MM.1S (cell line): ENCODE measurements at places on chromosomes 3 and 15.

DNA sequence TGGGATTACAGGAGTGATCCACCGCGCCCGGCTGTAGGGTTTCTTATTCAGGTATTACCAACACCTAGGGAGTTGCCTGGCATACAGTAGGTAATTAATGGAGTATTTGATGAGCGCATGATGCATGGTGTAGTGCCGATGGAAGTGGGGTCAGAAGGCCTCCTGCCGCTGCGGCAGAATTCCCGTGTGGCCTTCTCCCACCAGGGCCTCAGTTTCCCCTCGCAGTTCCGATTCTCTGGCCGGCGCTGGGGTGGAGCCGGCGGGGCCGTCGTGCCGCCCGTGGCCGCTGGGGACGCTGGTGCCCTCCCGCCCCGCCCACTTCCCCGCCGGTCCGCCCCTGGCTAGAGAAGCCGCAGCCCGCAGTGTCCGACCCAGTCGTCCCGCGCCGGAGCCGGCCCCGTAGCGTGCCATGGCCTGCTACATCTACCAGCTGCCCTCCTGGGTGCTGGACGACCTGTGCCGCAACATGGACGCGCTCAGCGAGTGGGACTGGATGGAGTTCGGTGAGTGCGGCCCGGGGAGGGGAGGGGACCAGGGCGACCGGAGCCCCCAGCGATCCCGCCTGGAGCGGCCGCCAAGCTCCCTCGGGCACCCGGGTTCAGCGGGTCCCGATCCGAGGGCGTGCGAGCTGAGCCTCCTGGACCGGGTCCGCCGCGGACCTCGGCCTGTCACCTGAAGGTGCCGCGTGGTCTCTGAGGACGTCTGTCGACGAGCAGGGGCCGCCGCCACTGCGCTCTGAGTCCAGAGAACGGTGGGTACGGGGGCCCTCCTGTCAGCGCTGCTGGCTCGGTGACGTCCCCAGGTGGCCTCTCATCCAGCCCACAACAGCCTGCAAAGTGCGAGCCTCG lies at the start of gene IRAK2:
IRAK2 (plus strand) TSS at position 374 of the 848 bp plus-strand sequence; CDS start at position 410, 36 bp downstream.
- peak; percentile 61 for DNase-seq

DNA sequence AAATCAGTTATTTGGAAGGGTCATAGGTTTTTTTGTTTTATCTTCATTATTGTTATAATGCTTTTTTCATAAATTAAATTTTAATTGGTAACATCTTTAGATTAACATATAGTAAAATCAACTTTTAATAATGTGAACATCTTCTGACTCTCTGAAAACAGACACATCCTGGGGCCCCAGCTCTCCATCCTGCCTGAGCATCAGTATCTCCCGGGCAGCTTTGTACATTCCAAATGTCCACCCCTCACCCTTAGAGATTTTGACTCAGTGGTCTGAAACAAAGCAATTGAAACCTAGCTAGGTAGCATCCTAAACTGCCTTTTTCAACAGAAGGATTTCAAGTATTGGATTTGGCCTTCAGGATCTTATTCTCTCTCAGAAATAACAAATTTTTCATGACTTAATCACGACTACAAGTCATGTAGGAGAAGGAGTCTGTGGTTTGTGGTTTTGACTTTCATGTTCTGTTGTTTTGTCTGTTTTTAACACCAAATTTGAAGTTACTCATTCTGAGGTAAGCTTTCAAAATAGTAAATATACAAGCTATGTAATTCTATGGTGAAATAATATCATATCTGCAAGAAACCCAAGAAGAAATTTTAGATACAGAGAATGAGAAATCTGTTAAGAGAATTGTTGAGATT lies 147.3 kb upstream of the UBE2E2 start:
- peak; percentile 73 for DNase-seq

DNA sequence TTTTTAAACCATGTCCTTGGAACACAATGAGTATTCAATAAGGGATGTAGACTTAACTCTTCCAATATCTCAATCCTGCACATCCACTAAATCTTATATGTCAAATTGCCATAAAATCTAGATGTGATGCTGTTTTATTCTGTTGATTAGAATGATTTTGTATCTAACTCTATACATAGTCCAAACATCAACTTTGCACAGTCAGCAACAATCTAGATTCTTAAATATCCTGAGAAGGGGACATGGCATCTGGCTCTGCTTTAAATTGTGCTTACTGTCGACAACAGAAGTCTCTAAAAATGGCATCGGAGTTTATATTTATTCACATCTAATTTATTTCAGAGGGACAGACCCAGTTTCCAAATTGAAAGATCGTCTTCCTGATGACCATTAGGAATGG lies 276.2 kb downstream of the GAP43 start:
- DNase-seq = no peak

DNA sequence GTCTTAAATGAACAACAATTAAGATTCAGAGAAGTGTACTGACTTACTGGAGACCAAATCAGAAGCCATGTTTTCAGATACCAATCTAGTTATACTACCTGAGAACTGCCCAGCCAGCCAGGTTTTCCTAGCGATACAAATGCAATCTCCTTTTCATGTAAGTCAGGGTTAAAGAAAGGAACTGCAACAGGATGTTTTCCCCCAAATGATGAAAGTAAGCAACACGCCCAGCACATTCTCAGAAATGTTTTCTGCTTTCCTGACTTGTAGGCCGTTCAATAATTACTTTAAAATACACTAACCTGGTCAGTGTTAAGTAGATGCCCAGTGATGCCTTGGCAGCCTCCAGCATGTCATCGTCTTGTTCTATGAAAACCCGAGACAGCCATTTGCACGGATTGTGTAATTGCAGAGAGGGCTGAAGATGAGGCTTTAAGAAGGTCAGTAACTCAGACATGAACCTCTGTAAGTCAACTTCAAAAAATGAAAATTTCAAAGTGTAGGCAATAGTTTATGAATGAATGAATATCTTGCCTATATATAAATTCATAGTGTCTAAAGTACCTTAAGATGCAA lies 30.3 kb downstream of the LINS1 start:
- no peak for DNase-seq

GRCh38 chr15:43102187-43102586 lies 3.7 kb downstream of the UBR1 start:
- no peak for DNase-seq

DNA sequence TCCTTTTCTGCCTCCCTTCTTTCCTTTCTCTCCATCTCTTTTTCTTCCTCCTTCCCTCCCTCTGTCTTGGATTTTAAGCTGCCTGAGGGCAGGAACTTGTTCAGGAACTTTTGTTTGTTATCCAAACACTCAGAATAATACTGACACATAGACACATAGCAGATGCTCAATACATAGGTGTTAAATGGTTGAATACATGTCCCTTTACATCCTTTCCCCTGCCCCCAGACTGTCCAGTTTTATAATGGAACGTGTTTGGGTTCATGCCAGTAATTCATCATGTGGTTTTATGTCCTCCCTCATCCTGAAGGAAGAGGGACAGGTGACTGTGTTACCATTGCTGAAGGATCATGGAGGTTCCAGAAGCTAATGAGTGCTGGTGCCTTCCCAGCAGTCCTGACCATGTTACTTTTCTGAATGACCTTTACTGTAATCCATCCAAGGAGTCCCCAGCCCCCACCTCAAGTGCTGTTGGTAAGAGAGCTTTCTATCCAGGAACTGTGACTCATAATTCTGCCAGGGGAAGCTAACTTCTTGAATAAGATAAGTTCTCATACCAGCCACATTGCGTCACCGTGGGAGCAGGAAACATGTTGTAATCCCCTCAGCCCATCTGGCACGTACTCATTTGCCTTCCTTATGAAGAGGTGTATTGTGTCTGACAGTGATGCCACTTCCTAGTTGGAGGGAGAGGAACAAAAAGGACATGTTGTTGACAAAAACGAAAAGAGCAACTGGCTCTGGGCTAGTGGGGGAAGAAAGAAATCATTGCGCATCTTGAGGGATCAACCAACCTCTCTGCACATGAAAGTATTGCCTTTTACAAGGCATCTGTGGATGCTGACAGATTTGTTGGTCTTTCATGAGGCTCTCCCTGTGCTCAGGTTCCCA lies 52.4 kb downstream of the IL1RAP start:
- no peak for DNase-seq

DNA sequence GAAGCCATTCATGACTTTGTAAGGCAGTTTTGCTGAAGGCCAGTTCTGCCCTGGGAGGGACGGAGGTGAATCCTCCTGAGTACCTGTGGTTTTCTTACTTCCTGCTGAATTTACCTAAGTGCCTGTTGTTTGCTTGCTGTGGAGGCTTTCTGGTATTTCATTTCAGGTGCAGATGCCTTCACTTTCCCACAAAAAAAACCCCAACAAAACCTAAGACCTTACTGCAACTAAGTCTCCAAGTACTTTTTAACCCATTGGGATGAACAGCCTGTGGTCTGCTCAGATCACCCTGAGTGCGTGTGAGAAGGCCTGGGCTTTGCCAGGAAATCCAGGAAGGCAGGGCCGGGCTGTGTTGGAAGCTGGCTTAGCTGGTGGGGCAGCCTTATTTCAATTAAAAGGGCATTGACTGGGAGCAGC lies 65.3 kb downstream of the IGF1R start:
- peak; percentile 86 for DNase-seq

DNA sequence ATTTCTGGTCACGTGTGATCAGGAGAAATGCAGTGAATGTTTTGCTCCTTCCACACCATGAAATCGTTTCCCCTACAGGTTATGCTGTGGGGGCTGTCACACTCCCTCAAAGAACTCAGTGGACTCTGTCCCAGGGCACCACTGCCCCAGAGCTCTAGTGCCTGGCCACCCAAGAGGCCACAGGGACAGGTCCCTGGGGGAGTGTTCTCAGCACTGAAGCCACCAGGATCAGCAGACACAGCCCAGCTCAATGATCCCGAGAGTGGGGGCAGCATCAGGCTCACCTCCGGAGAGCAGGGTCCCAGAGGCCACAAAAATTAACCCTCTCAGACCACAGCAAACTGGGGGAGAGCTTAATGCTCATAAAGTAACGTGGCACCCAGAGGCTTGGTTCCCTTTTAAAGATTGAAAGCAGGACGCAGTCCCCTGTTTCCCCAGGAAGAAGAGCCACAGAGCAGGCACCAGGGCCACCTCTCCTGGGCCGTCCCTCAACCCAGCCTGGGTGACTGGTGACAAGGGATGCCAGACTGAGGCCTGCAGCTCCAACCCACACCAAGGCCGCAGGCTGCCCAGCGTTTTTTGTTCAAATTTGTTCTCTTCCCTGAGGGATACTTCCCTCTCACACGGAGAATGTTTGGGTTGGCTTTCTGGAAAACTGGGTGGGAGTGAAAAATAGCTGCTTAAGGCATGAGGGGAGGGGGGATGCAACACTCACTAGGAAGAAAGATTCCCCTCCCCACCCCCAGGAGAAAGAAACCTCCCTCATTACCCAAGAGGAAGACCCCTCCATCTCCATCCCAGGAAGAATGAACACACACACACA lies 123.3 kb upstream of the IGF1R start:
- no peak for DNase-seq

GRCh38 chr15:52336529-52336928 lies 40.9 kb upstream of the MYO5C start:
- DNase-seq = no peak

DNA sequence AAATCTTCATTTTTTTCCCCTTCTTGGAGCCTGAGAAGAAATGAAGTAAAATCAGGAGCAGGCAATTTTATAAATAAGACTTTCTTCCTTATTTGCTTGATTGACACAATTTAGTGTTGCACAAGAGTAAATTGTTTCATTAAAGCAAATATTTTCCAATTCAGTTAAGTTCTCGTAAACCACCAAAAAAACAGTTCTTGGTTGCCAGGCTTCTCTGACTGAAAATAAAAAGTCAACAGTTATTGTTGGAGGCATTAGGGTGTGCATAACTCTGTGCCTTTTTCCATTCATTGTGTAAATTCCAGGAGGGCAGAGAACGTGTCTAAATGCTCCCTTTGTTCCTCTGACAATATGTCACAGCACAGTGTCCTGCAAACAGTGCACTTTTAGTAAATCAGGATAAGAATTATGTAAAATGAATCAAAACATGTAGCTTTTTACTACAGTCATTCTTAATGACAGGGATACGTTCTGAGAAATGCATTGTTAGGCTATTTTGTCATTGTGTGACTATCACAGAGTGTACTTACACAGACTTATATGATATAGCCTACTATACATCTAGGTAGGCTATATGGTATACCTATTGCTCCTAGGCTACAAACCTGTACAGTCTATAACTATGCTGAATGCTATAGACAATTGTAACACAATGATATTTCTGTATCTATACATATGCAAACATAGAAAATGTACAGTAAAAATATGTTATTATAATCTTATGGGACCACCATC lies at the start of gene CP:
CP (minus strand) TSS at position 47 of the 735 bp plus-strand sequence; CDS start at position 10, 37 bp downstream.
- DNase-seq = no peak

GRCh38 chr3:183583331-183584245 lies 28.1 kb upstream of the KLHL6 start:
- no peak for DNase-seq

DNA sequence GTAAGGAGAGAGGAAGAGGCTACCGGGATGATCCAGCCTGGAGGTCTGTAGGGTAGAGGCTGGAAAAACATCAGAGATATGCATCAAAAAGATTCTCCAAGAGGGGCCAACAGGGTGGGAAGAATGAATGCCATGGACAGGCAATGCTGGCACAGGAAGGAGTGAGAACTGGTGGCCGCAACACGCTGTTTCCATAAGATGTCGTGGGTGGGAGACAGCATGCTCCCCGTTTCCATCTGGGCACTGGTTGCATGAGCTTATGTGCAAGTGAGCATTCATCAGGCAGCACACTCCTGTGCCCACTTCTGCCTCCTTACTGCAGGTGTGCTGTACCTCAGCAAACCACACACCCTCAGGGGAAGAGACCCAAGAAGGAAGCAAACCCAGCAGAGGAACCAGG lies 59.4 kb downstream of the GABRB3 start:
- no peak for DNase-seq

- DNase-seq = no peak
Observed at GRCh38 chr15:42184736-42185135, 23.4 kb downstream of the VPS39 start.

GRCh38 chr15:88998980-88999713 lies 86.0 kb upstream of the MFGE8 start:
- DNase-seq = no peak

- DNase-seq = no peak
Observed at GRCh38 chr3:134074790-134075567, 45.3 kb upstream of the SLCO2A1 start.
